ENCODE measurements at places on chromosomes 6 and 20.

- DNase-seq, result no peak
Measured at GRCh38 chr6:11050731-11051130, 6.6 kb upstream of the ELOVL2 start.

GRCh38 chr20:7667194-7667593 is 273.1 kb downstream of the HAO1 start:
- DNase-seq, result no peak

DNA sequence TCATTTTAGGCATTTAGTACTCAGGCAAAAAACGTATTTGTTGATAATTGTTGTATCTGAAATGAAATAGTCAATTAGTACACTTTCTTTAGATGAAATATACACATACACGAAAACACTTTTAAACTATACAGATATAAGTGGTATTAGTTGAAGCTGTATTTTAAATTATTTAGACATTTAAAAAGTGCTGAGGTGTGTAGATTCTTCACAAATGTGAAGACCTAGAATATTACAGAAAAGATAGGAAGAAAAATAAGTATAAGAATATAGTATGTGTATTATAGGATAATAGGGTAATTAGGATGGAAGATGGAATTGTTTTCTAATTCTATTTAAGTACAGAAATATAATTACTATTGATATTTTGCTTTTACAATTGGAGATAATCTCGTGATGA is 4.6 kb downstream of the ZFAND3 start:
- DNase-seq, result no peak

DNA sequence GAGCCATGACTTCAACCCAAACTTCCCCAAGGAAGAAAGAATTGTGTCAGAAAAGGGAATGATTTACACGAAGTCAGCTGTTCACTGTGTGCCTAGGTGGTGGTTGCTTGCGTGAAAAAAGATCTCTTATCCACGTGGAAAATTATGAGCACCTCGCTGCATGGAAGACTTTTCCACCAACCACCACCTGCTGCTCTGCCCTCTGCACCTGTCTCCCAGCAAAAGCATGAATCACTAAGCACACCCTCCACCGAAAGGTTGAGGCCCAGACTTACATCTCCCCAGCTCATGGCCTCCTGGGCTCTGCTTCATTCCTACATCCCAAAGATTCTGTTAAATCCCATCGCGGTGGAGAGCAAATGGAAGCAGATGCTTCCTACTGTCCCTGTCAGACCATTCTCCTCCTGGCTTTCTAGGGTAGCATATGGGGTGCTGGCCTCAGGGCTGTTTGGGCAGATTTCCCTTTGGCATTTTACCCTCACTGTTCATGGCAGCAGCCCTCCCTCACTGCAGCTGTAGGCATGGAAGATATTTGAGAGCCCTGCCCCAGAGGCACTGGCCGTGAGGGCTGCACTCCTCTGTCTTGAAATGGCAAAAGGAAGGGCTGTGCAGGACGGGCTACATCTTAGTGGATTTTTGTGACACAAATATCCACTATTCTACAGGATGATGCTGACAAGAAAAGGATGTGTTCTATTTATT is 37.6 kb upstream of the CST5 start:
- no peak for DNase-seq

GRCh38 chr6:158853072-158853879 is 34.1 kb upstream of the EZR start:
- DNase-seq, result no peak

DNA sequence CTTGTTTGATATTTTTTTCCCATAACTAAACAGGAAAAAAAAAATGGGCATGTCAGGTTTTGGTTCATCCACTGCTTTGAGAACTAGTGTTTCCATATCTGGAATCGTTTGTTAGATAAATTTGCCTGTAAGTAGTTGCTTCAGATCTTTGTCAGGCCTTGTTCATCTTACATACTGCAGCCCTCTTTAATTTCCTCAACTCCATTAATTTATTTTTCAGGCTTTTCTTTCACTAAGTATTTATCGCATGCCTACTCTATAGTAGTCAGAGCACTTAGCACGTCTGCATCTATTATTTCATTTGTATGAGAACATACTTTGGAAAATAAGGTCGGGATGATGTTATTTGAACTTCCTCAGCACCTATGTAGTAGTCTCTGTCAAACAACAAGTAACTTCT is 80.9 kb downstream of the CAP2 start:
- no peak for DNase-seq

- DNase-seq, result no peak
Measured at GRCh38 chr6:155887421-155887820, 431.8 kb upstream of the NOX3 start.

DNA sequence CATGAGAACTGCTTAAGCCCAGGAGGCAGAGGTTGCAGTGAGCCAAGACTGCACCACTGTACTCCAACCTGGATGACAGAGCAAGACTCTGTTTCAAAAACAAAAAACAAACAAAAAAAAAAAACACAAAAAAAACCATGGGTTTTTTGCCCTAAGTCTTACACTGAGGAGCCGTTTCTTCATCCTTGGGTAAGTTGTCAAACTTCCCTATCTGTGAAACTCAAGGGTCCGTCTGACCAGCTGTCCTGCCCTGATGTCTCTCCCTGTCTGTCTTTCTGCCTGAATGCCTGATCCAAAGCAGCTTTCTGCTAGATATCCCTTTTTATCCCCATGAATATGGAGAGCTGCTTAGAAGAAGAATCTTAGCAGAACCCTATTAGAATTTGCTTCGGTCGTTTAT is 41.3 kb upstream of the CLDN20 start:
- no peak for DNase-seq

DNA sequence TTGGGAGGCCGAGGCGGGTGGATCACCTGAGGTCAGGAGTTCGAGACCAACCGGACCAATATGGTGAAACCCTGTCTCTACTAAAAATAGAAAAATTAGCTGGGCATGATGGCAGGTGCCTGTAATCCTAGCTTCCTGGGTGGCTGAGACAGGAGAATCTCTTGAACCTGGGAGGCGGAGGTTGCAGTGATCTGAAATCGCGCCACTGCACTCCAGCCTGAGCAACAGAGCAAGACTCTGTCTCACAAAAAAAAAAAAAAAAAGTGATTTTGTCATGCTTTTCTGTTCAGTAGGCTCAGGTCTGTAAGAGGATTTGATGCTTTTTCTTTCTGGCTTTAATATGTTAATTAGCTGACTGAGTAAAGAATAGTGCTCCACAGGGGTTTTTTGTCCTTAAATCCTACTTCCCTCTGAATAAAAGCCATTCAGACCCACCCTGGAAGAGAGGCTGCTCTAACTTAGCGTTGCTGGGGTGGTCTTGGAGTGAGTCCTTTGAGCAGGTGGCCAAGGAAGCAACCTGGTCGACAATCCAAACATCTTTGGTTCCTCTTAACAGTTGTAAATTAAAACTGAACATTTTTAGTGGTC is 19.0 kb downstream of the MCM8 start:
- DNase-seq, result no peak

GRCh38 chr6:128208078-128208477 is 307.2 kb upstream of the THEMIS start:
- no peak for DNase-seq

- DNase-seq, result no peak
Measured at GRCh38 chr20:52948491-52948890, 23.7 kb upstream of the TSHZ2 start.

DNA sequence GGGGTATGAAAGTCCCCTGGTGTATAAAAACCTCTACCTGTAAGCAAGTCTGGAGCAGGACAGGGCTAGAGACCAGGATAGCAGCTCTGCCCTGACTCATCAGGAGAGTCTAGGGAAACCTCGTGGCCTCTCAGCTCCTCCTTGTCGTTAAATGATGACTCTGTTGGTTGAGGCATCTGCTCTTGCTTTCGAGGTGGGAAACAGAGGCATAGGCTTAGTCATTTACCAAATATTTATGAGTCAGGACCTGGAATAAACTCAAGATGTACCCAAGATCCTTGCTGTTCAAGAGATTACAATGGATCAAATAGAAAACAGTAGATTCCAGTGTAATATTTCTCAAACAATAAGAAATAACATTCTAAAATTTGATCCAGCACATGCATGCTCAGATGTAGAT is 5.5 kb downstream of the MANBAL start:
- peak; percentile 95 for DNase-seq

DNA sequence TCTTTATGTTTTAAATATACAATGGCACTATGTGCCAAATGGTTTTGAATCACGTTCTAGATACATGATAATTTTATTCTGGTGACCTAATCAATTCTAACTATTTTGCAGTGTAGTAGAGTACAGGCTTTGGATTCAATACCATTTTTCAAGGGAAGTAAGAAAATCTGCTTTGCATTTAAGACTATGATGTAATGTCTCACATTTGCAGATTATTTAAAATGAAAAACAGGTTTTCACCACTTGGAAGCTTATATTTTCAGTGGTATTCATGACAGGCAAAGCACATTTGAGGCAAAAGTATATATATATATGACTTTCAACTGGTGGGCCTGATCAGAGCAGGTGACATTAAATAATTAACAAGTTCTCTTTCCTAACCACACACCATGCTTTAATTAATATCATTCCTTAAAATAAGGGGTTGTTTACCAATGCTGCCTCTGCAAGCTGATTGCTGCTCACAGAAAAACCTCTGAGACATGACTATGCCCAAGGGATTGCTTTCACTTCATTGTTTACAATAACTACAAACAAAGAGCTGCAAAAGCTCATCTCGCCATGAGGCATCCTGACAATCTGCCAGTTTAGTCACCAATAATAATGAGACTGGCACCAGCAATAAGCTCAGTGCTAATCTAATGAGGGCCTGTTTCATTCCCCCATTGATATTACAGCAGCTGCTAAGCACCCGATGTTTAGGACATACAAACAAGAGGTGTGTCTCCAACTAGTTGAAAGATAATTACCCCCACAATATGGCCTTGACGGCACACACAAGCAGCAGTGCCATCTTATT is 1176.0 kb upstream of the GJE1 start:
- DNase-seq, result no peak

- no peak for DNase-seq
Measured at GRCh38 chr20:50541606-50542041, 31.4 kb downstream of the PTPN1 start.

DNA sequence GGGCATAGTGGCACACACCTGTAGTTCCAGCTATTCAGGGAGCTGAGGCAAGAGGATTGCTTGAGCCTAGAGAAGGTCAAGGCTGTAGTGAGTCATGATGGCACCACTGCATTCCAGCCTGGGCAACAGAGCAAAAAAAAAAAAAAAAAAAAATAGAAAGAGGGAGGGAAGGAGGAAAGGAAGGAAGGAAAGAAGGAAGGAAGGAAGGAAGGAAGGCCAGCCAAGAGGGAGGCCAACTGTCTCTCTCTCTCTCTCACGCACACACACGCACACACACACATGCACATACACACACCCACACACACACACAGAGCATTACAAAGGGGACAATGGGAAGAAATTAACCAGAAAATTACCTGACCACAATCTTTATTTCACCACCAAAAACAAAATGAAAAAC is 50.6 kb upstream of the COL9A1 start:
- DNase-seq, result no peak

- no peak for DNase-seq
Measured at GRCh38 chr20:63519668-63520503, 679 bp upstream of the PPDPF start.

DNA sequence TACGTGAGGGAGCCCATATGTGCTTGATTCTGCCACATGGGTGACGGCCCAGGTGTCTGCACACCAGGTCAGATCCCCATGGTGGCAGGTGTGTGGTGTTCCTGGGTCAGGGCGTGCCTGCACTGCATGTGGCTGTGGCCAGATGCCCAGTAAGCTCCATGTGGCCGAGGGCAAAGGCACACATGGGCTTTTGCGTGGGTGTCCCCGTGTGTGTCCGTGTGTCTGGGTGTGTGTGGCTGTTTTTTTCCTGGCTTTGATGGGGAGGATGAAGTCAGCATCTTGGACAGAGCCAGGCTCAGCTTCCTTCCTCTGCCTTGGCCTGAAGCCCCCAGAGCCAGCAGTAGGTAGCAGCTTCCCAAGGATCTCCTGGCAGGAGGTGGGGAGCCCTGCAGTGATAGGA is 1.5 kb upstream of the TNXB start:
- no peak for DNase-seq

GRCh38 chr20:31841928-31842327 is 3.5 kb downstream of the FOXS1 start:
- DNase-seq, result no peak

DNA sequence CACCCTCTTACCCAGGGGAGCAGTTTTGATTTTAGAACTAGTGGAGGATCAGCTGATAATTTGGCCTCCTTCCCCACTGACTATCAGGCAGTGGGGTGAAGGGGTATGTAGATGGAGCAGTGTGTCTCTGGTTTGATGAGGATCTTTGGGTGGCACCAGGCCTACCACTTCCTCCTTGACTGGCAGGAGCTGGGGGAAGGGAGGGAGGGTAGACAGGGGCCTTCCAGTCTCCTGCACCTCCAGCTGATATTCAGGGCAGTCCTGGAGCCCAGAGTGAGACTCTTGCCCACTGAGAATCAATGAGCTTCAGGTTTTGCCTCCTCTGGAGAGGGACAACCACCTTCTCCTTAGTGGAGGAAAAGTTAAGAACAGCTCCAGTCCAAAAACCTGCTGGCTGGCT is 3.2 kb downstream of the DEF6 start:
- no peak for DNase-seq

Data from AG09309 (cell line).